ENCODE measurements at places on chromosomes 12 and 14. TPM values are rescaled to one million over a fixed set of nuclear protein-coding genes. Genes with fewer than 3 reads are reported as not detected.

Gene CMKLR1
- 1.7 TPM for total RNA-seq

- DNase-seq, result no peak
Measured at GRCh38 chr14:55832122-55832911, 252.3 kb downstream of the KTN1 start.

DNA sequence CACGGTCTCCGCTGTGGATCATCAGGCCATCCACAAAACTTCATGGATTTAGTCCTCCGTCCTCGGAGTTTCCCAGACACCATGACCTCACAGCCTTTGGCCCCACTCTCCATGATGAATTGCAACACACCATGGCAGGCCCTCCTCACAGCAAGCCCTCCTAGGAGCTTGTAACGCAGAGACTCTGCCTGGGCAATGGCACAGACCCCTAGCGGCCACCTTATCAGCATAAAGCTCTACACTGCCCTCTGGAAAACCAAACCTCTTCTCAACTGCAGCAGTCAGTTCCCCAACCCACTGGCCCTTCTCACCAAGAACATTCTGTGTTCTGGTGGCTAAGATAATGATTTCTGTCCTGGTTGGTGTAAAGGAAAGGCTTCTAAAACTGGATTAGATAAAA, 238.4 kb upstream of the USP15 start:
- no peak for DNase-seq

- no peak for DNase-seq
Measured at GRCh38 chr12:85821759-85822158, 14.4 kb downstream of the RASSF9 start.

GRCh38 chr12:78767264-78767981, 97.2 kb upstream of the SYT1 start:
- DNase-seq, result no peak

DNA sequence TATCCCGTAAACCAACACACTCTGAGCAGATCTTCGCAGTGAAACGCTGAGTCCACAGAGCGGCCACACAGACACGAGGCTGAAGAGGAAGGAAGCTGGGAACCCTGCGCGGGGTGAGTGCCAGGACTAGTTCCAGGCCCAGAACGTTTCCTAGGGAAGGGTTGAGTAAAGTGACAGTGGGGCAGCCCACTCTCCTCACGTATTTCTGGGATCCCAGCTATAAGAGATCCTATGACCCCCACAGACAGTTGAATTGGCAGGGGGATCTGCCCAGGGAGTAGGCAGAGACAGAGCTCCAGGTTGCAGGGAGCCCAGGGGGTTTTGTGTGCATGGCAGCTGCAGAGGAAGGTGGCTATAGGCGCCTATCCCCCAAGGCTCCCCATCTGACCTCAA, 51.1 kb downstream of the GTF2A1 start:
- no peak for DNase-seq

- no peak for DNase-seq
Measured at GRCh38 chr12:22409377-22410164, 75.1 kb upstream of the ST8SIA1 start.

Data from mesothelial cell of epicardium (in vitro differentiated cells).